ENCODE measurements at places on chromosomes 11 and 22. TPM values are rescaled to one million over a fixed set of nuclear protein-coding genes. Genes with fewer than 3 reads are reported as not detected.

The DYNC2H1 gene
- total RNA-seq = 15.5 TPM

DNA sequence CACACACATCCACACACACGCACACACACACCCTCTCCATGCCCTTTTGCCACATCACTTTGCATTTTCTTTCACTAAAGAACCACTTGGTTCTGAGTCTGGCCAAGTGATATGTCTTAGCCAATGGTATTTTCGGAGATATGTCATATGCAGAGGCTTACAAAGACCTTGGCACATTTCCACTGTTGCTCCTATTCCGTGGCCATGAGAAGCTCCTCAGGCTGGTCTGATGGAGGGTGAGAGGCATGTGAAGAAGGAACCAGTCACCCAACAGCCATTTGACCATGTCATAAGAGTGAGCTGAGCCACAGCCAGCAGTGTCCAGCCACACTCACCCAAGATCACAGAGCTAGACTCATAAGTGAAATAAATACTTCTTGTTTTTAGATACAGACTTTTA lies 212.6 kb upstream of the NAV2 start:
- no peak for DNase-seq

DNA sequence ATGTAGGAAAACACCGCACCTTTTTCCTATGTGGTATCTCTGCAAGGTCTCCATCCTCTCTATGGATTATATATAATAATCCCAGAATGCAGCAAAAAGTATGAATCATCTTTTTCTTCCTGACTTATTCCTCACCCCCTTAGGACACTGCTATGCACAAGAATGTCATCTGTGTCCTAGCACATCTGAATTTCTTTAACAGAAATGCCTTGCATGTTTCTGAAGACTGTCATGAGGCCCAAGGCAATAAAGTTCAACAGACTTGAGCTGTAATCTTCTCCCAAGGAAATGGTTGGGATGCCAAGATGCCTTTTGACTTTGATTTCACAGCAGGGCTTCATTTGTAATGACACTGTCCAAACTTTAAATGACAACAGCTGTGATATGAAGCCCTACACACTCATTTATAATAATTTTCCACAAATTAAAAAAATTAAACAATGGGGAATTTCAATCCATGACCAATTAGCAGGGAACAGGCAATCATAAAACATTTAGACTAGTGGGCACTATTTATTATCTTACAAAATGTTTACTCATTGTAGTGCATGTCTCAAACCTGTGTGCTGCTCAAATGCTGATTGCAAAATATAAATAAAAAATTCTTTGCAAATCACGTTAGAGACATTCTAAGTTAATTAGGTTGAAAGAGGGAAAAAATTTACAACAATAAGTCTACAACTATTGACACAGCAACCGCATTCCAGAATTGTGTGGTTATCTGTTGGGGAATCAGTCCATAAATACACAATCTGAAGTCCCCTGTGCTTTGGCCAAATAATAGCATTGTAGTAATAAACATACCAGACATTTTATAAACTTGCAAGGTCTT lies 242.3 kb downstream of the SWAP70 start:
- DNase-seq = peak; percentile 70

GRCh38 chr11:68832476-68833181 lies 9.1 kb downstream of the CPT1A start:
- DNase-seq = no peak

- no peak for DNase-seq
Observed at GRCh38 chr22:43642319-43643206, 169.5 kb downstream of the EFCAB6 start.

DNA sequence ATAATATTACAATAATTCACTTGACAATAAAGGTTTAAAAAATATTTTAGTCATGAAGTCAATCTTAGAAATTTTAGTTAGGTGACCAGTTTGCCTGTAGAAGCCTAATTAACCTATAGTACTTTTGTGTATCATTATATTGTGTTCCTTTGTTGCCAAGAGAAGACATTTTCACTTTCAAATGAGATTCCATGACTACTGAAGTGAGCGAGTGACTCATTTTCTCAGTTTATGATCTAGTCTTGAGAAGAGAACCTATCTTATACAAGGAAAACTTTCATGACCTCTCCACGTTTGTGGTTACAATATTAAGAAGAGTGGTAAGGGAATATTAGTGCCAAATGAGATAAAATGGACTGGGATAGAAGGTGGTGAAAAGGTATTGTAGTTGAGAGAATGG lies 423.9 kb upstream of the CHORDC1 start:
- DNase-seq = no peak

GRCh38 chr11:39990421-39990831 lies 1469.0 kb downstream of the LRRC4C start:
- DNase-seq = no peak

The KCNQ1 gene
- total RNA-seq = not detected
